ENCODE measurements at places on chromosomes 6 and 20. TPM values are rescaled to one million over a fixed set of nuclear protein-coding genes. Genes with fewer than 3 reads are reported as not detected.

The SNAP91 gene
- total RNA-seq, result 0.42 TPM

The GPX5 gene
- total RNA-seq, result not detected

The CTAGE9 gene
- total RNA-seq, result not detected

The RAD21L1 gene
- 0.39 TPM for total RNA-seq

The DCDC2 gene
- total RNA-seq, result not detected

The SLCO4A1 gene
- total RNA-seq, result 73.7 TPM

The ERVFRD-1 gene
- total RNA-seq, result 0.42 TPM

The MAS1 gene
- total RNA-seq, result not detected

The CRNKL1 gene
- total RNA-seq, result 28.4 TPM

The SLC35D3 gene
- total RNA-seq, result not detected
